ENCODE measurements at places on chromosomes 6 and 20.

- DNase-seq, result no peak
These were observed 792 bp upstream of the MICA start for GRCh38 chr6:31402324-31403282.

GRCh38 chr6:34425132-34425497, 754 bp downstream of the RPS10 start:
- DNase-seq, result no peak

DNA sequence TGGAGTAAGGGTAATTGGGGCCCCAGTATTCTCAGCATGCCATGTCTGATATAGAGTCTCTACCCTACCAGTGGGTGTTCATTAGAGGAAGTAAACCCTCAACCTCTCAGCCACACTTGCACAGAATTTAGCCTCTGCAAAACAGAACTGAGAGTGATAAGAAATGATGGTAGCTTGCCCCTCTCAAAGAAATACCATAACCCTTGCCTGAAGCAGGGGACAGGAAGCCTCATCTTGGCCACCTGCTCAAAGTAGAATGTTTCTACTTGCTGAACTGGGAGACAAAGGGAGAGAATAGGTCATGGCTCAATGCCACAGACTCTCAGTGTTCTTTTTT, 33.7 kb downstream of the SPTLC3 start:
- DNase-seq, result no peak

DNA sequence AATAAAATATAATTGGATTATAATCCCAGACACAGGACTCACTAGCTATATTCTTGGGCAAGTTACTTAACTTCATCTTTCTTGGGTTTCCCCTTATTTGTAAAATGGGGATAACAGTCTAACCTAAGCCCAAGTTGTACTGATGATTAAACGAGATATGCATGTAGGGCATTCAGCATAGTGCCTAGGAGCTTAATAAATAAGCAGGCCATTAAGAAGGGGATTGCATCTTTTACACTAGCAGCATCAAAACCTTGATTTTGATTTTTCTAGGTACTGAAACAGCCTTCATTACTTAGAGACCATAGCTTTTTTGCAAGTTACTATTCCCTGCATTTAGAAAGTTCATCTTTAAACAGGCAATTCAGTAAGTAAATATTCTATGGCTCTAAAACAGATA, 2.2 kb upstream of the QKI start:
- DNase-seq, result no peak

DNA sequence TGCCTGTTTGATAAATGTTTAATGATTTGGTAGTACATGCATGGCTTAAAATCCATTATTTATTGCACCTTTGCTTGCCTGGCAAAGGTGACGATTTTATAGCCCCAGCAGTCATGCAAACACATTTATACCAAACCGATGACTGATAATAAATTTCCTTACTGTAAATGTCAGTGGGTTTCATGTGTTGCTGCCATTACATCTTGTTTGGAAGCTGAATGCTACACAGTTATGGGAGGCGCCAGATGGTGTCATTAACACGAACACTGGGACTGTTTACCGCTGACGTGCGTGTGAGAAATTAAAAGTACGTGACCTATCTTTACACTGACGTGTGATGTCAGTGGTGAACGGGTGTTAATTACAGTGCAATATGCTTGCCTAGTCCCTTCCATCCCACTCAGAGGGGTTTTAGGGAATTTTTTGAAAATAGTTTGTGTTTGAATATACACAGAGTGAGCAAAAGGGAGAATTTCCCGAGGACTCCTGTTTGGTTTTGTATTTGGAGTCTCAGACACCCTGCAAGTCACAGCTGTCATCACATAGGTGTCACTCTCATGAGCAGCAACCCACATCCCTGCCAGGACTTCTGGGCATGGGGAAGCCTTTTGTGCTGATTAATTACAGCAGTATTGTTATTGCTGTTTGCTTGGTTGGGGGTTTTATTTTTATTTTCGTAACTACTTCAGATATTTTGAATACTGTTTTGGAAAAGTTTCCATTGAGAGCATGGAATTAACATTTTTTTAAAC, 151.8 kb upstream of the INSM1 start:
- DNase-seq, result no peak

- peak; percentile 21 for DNase-seq
These were observed 99.4 kb downstream of the ASXL1 start for GRCh38 chr20:32457479-32457986.

GRCh38 chr6:18263418-18264218, 712 bp downstream of the DEK start:
- no peak for DNase-seq

GRCh38 chr6:34858681-34859080, 29.2 kb downstream of the TAF11 start:
- no peak for DNase-seq

DNA sequence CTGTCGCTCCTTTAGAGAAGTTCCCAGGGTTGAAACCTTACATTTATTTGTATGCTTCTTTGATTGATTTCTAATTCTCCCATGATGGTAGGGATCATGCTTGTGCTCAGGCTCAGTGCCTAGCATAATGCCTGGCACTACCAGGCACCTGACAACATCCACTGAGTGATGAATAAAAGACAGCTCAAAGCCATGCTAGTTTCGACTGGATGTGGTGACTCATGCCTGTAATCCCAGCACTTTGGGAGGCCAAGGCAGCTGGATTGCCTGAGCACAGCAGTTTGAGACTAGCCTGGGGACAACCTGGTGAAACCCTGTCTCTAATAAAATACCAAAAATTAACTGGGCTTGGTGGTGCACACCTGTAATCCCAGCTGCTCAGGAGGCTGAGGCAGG, 11.6 kb upstream of the CD164 start:
- no peak for DNase-seq

- no peak for DNase-seq
These were observed 27.3 kb upstream of the SIRPG start for GRCh38 chr20:1684872-1685271.

- DNase-seq, result no peak
These were observed 104.4 kb downstream of the RNASET2 start for GRCh38 chr6:166851911-166852310.

GRCh38 chr20:5197270-5197827, 70.5 kb downstream of the CDS2 start:
- no peak for DNase-seq

GRCh38 chr6:108363113-108363512, 68.3 kb downstream of the AFG1L start:
- DNase-seq, result no peak

- no peak for DNase-seq
These were observed 145.7 kb downstream of the BTBD9 start for GRCh38 chr6:38493931-38494547.

GRCh38 chr6:87093199-87093598, 1.7 kb downstream of the CGA start:
- no peak for DNase-seq

GRCh38 chr6:163527291-163527690, 112.8 kb downstream of the QKI start:
- no peak for DNase-seq

- no peak for DNase-seq
These were observed 365.7 kb downstream of the MAFB start for GRCh38 chr20:40323361-40323794.

DNA sequence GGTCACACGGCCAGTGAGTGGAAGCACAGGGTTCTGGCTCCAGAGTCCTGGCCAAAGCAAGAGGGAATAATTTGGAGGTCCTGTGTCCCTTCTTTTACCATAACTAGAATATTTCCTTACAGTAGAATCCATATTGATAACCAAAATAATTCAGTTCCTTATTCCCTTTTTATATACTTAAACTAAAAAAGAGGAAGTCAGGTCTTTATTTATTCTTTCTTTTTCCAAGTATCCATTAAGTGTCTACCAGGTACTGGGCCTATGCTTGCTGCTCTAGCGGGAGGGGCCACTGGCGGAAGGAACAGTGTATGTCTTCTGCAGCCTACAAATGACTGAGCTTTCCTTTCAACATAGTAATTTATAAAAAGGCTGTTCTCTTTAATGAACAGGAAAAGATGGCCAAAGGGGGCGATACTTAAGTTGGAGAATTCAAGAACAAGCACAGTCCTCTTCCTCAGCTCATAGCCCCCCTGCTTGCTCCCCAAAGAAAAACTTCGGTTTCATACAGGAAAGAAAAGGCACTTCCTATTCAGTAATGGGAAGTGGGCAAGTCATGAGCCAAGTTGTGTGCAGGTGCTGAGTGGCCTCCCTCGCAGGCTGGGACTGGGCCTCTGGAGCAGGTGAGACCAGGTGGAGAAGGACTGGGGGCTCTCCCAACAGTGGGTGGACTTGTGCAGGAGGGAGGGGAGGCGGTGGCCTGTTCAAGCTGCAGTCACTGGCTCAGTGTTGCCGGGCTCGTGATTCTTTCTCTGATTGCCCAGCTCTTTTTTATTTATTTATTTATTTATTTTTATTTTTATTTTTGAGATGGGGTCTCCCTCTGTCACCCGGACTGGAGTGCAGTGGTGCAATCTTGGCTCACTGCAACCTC, 110.9 kb downstream of the ARMC2 start:
- DNase-seq, result no peak

DNA sequence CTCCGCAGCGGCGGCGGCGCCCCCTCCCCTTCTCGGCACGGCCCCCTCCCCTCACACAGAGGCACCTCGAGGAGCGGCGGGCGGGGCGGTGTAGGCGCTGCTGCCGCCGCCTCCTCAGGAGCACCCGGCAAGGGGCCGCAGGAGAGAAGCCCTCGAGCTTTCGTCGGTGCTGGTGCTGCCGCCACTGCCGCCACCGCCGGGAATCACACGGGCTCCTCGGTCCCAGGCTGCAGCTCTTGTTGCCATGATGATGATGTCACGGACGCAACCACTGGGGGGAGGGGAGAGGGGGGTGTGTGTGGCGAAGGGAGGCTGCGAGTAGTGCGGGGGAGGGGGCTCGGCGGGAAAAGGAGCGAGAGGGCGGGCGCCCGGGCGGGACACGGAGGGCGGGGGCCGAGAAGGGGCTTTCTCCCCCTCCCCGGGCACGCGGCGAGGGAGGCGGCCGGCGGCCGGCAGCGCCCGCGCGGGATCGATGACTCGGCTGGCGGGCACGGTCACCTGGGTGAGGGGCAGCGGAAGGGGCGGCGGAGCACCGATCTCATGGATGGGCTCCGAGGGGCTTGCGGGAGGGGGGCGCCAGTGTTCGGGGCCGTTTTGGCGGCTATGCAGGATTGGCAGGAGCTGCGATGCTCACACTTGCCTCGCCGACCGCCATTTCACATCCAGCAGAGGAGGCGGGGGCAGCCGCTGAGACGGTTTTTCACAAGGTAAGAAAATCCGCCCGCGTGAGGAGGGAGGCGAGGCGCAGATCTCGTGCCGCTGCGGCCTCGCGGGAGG, at the start of gene REV3L:
Gene REV3L, minus strand, starts transcription at position 260 of the 777 bp plus-strand sequence. CDS start 330 bp downstream, outside the sequence.
- no peak for DNase-seq

DNA sequence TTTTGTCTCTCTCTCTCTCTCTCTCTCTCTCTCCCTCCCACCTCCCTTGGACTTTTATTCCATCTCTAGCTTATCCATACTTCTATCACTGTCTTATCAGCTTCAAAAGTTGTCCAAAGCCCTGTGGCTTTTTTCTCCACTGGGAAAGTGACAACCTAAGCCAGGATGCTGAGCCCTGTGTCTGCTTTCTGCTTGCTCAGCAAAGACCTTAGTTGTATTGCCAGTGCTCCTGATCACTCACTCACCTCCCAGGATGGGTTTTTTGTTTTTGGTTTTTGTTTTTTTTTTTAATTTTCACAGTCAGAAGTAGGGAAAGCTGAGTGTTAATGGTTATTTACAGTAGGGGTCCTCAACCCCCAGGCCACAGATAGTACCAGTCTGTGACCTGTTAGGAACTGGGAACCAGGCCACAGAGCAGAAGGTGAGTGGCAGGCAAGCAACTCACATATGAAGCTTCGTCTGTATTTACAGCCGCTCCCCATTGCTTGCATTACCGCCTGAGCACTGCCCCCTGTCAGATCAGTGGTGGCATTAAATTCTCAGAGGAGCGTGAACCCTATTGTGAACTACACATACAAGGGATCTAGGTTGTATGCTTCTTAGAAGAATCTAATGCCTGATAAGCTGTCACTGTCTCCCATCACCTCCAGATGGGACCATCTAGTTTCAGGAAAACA, 125.0 kb upstream of the ID4 start:
- DNase-seq, result no peak

GRCh38 chr6:13248584-13248985, 79.8 kb downstream of the TBC1D7 start:
- DNase-seq, result no peak

DNA sequence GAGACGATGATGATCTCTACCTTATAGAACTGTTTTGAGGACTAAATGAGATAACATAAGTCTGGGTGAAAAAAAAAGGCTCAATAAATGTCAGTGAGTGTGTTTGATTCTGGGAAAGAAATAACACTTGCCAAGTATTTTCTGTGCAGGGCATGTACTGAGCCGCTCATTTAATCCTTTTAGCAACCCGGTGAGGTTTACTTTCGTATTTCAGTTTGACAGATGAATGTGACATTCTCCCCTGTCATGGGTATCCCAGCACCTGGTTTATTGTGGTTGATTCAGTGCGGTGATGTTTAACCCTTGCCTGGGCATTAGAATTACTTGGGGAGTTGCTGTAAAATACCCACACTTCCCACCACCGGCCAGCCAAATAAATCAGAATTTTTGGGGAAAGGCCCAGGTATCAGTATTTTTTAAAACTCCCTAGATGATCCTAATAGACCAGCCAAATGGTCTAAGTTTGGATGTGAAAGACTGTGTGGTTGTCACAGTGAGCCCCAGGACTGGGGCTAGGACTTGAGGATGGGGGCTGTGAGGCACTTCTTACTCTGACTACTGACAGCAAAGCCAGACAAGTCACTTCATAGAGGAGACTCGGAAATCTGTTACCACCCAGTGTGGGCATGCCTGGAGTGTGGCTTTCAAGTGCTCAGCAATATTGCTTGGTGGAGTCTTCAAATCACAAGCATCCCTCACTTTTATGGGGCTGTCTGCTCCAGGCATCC, 100.2 kb upstream of the KCNG1 start:
- no peak for DNase-seq

GRCh38 chr6:62775427-62776022, 435.7 kb upstream of the FKBP1C start:
- DNase-seq, result no peak

GRCh38 chr6:97594844-97595243, 311.8 kb upstream of the MMS22L start:
- no peak for DNase-seq

Measured in cortex of kidney (tissue), 1 donor.